ENCODE measurements at places on chromosomes 16 and 17.
A peak's percentile ranks its signal among the peaks of the same experiment; 100 is the strongest.

DNA sequence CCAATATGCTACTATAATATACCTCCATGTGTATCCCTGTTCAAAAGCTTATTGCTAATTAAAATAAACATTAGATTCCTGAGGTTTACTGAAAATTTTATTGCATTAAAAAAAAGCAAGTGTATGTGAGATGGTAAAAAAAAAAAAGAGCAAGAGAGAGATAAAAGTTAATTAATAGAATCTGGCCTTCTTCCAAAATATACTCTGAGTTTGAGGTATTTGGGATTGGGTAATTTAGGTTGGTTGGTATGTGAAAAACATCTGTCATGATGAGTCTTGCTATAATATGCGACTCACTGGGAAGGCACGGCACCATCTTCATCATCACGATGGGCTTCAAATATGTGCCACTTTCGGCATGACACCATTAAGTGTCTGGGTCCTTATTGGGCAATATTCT, 711.1 kb upstream of the SOX9 start:
- peak; percentile 43 for ATAC-seq

- no peak for ATAC-seq
Measured at GRCh38 chr16:27670071-27670810, 120.3 kb downstream of the KATNIP start.

GRCh38 chr16:87642491-87642890, 40.2 kb downstream of the JPH3 start:
- ATAC-seq = no peak

DNA sequence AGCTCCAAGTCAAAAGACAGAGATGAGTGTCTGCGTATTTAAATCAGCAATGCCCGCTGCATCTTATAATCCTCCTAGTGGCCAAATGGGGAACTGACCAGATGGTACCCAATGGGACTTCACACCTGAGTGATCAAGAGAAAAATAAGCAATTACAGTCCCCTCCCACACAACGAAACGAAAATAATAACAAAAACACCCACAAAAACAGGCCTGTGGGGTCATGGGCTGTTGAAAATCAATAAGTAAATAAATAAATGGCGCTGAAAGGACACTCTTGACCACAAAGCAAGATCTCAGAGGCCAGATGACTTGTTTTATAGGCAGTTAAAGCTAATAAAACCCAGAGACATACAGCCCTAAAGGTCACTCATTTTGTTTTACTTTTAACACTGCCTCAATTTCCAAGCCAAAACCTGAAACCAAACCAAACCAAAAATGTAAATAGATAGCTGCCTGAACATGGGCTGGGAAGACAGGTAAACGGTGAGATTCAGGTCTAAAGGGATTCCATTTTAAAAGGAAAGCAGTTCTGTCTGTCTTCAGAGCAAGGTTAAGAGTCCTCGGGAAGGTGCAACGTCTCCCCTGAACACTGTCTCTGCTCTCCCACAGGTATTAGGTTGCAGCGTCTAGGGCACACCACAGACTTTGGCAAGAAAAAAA, 1.3 kb downstream of the ZNF821 start:
- ATAC-seq = peak; percentile 71

DNA sequence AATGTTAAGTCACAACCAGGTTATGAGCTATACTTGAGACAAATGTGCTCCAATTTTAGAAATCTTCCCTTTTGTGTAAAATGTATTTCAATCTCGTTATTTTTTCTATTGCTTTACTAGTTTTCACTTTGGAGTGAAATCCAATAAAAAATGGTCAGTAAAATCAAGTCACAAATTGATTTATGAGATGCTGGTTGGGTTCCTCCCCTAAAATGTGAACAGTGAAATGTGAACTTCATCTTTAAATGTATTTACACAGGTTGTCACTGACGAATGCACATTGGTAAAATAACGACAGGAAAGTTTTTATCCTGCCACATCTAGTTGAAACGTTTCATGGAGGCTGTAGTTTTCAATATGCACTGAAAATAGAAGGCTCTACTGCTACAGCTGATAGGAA, 55.5 kb downstream of the COX10 start:
- ATAC-seq = no peak

GRCh38 chr17:45284176-45285140, 22.6 kb upstream of the SPATA32 start:
- ATAC-seq = peak; percentile 83

DNA sequence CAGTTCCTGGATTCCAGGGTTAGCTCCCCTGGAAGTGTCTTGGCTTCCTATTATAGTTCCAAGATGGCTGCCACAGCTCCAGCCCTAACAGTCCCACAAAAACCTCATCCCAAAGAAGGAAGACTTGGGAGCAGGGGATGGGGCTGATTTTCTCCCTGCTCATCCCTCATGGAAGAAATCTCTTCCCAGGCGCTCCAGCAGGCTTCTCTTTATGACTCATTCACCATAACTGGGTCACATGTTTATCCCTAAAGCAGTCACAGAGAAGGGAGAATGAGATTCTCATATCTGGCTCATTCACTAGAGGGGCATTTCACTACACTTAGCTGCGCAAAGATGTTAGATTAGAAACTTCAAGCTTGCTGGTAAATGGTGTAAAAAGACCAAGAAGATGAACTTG, 206.5 kb upstream of the IRX3 start:
- no peak for ATAC-seq

GRCh38 chr16:58124601-58124915, 4.6 kb downstream of the CFAP20 start:
- peak; percentile 6 for ATAC-seq

GRCh38 chr16:78543023-78543422, 443.6 kb downstream of the WWOX start:
- ATAC-seq = peak; percentile 9

GRCh38 chr16:84897911-84898377, 78.2 kb downstream of the CRISPLD2 start:
- ATAC-seq = peak; percentile 46

DNA sequence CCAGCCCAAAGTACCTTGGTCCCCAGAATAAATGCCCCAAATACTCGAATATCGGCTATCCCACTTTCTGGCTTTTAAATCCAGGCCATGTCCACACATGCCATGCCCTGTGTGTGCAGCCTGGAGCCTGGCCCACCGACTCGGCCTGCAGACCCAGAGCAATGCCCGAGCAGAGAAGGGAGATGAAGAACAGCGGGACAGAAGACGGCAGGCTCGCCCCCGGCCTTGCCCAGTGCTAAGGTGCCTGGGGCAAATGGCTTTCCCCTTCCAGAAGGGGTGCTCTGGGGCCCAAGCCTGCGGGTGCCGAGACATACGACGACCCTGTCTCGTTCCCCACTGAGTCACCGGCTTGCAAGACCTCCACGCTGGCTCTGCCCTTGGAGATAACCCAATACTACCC, 8.0 kb downstream of the CLUH start:
- ATAC-seq = no peak

GRCh38 chr17:82239401-82239925, 10.6 kb downstream of the SLC16A3 start:
- ATAC-seq = no peak

GRCh38 chr17:57955183-57955931, at the start of gene CUEDC1:
Gene CUEDC1, minus strand, starts transcription at chr17:57955412. Its CDS starts 69,848 bp downstream, at chr17:57885564.
- ATAC-seq = peak; percentile 68

- ATAC-seq = peak; percentile 49
Measured at GRCh38 chr16:66692341-66692740, 4.2 kb downstream of the CMTM4 start.

- ATAC-seq = peak; percentile 47
Measured at GRCh38 chr17:47621293-47622179, 28.2 kb upstream of the KPNB1 start.

DNA sequence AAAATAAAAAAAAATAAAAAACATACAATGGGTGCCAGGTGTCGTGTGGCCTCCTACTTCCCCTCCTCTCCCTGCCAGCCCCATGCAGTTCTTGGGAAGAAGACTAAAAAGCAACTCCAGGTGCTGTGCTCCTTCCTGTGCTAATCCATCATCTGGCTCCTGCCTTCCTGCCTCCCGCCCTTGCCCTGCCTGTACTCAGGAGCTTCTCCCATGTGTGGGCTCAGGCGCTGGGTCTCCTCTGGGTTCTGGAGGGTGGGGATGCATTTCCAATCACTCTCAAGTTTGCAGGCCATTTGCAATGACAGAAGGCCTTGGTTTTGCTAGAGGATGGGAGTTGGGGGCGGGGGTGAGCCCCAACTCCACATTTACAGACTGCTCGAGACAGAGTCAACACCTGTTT, 122.9 kb downstream of the SDK2 start:
- ATAC-seq = no peak

DNA sequence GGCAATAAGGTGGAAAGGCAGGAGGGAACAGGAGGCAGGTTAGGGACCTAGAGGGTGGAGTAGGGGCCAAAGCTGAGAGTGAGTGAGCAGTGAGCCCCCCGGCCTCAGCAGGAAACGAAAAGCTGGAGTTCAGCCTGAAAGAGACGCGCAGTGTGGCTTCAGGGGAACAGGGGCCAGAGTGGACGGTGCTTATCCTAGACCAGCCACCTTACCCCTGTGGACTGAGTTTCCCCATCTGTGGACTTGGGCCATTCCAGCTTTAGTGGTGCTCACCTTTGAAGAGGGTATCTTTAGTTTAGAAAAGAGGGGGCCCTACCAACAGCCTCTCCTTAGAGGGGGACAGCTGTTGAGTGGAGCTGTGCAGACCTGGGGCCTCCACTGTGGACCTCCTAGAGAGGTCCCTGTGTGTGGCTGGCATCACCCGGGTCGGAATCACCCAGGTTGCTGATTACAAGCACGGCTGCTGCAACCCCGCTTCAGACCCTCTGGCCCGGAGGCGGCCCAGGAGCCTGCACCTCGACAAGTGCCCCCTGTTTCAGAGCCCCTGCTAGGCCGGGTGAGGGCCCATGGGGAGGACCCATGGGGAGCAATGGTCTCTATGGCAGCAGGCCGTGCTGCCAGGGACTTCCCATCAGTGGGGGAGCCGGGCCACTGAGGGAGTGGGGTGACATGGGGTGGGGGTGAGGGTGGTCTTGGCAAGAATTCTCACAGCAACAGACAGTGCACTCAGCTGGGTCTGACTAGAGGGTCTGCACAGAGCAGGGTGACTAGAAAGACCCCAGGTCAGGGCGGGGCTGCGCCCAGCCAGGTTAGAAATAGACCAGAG, 2.6 kb downstream of the GPR142 start:
- ATAC-seq = no peak

DNA sequence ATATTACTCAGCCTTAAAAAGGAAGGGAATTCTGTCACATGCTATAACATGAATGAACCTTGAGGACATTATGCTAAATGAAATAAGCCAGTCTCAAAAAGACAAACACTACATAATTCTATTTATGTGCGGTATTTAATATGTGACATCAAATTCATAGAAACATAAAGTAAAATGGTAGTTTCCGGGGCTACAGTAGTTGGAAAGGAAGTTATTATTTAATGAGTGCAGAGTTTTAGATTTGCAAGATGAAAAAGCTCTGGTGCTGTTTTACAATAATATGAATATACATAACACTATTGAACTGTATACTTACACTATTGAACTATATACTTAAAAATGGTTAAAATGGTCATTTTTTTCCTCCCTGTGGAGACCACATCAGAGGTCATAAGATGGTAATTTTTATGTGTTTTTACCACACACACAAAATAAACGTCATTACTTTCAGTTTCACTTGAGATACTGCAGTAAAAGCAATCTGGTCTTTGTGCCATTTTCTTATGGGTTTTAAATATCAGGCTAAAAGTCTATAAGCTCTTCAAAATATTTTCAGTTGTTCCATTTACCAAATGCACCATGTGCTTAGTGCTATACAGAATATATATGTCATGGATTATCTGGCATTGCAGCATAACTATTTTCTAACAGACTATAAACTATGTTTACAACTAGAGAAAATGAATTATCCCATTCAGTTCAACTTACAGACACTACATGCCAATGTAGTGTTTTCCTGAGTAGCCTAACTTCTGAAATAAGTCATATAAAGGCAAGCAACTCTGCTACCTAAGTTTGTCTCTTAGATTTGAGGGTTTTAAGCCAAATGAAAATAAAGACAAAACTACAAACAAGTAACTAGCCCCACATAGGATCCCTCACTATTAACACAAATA, 90.9 kb downstream of the SPAG9 start:
- no peak for ATAC-seq

DNA sequence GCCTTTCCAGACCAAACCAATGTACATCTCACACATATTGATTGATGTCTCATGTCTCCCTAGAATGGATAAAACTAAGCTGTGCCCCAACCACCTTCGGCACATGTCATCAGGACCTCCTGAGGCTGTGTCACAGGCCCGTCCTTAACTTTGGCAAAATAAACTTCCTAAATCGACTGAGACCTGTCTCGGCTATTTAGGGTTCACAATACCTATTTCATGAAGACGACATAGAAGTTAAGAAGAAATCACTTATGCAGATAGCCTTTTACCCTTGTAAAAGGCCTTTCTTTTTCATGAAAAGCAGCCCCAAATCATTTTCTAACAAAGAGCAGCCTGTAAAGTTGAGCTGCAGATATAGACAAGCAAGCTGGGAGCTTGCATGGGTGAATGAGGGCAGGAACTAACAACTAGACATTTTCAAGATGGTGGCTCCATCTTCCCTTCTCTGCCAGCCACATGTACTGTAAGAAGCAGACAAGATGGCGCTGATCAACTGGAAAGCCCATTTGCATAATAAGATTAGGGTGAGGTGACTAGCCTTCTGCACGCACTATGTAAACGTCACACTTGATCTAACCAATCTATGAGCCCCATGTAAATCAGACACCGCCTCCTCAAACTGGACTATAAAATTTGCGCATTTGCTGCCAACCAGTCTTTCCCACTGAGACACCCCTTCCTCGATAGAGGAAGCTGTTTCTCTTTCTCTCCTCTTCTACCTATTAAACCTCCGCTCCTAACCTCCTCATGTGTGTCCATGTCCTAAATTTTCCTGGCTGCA, 4.7 kb upstream of the KDM8 start:
- ATAC-seq = no peak

DNA sequence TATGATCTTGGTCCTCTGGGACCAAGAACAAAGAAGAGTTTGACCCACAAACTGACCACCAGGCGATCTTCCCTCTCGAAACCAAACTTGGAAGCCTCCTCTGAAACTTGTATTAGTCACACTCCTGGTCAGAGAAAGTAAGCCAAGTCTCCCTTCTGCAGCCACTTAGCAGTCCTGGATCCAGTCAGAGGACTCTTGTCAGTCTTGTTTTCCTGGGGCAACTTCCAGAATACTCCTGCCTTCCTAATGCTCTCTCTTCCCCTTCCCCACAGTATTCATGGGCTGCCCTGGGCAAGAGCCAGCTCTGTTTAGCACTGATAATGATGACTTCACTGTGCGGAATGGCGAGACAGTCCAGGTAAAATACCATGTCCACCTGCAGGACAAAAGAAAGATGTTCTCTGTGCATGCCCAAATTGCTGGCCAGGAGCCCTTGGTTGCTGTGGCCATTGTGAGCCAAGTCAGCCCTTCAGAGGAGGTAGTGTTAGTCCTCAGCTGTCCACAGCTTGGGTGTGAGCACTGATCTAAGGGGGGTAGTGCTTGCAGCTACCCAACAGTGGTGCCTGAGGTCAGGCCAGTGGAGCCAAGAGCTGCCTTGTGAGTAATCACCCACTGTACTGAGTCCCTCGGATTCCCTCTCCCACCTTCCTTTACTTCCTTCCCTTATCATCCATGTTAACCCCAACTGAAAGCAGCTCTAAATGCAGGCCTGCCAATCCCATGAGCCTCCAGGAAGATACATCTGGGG, 31.2 kb downstream of the CDH3 start:
- peak; percentile 25 for ATAC-seq
